ENCODE measurements at places on chromosomes 5 and 9. TPM values are rescaled to one million over a fixed set of nuclear protein-coding genes. Genes with fewer than 3 reads are reported as not detected.

DNA sequence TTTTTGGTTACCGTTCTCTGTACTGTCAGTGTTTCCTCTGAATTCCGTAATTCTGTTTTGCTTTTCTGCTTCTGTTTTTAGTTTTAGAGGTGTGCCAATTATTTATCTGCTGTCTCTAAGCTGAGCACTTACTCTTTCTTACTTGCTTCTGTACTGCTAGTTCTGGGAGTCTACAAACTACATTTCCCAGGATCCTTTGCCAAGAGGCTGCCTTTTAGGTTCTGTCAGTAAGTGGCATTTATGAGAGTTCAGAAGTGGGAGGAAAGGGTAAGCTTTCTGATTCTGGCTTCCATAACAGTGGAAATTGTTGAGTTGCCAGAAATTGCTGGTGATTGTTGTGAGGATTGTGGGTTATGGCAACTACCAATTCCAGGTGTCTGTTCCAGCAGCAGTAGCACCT is 102.4 kb downstream of the OSTF1 start:
- H3K36me3 ChIP-seq: no peaks in the 10 kb centered on the region
- no peak for DNase-seq
- peaks cover 11% of the 10 kb centered on the region for H3K4me1 ChIP-seq
- H3K4me3 ChIP-seq: no peak overlapping the region

GRCh38 chr5:103744159-103744558 is 181.6 kb upstream of the NUDT12 start:
- H3K4me1 ChIP-seq: no peaks in the 10 kb centered on the region
- no peak overlapping the region for H3K27ac ChIP-seq
- H3K4me3 ChIP-seq: no peak overlapping the region
- H3K27me3 ChIP-seq: no peaks in the 10 kb centered on the region
- no peaks in the 10 kb centered on the region for H3K36me3 ChIP-seq
- no peak for DNase-seq

DNA sequence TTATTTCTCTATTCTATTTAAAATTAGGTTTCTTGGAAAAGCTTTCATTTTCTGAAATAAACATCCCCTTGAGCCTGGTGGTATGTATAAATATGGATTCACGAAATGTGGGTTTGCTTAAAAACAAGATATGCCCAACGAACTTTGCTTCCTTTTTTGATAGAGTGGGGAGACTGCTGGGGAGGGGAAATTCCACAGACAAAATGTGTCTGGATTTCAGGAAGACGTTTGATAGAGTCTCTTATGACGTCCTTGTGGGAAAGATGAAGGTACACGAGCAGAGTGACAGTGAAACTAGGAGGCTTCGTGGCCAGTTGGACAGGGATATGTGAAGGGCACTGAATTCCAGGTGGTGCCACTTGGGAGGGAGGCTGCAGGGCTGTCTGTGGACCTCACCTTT is 84.5 kb upstream of the RPS23 start:
- H3K4me1 ChIP-seq: peaks cover 7% of the 10 kb centered on the region

- no peaks in the 10 kb centered on the region for H3K36me3 ChIP-seq
- no peaks in the 10 kb centered on the region for H3K27me3 ChIP-seq
- no peak for DNase-seq
- H3K4me1 ChIP-seq: peaks cover 4% of the 10 kb centered on the region
Measured at GRCh38 chr9:14312719-14313377, 1.1 kb downstream of the NFIB start.

The FAXDC2 gene
- not detected for total RNA-seq

DNA sequence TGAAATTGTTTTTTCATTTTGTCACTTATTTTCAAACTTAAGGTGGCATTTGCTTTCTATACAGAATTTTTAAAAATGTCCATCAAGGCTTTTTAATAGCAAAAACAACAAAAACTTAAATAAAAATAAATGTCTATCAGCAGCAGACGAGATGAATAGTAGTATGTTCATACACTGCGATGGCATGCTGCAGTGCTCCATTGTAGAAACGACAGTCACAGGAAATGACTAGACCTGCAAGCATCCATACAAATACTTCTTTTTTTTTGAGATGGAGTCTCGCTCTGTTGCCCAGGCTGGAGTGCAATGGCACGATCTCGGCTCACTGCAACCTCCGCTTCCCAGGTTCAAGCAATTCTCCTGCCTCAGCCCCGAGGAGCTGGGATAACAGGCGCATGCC is 41.4 kb downstream of the COL23A1 start:
- H3K4me3 ChIP-seq: no peak overlapping the region
- DNase-seq: no peak
- no peaks in the 10 kb centered on the region for H3K36me3 ChIP-seq
- H3K27ac ChIP-seq: no peak overlapping the region
- no peaks in the 10 kb centered on the region for H3K27me3 ChIP-seq
- no peaks in the 10 kb centered on the region for H3K4me1 ChIP-seq

GRCh38 chr9:21974722-21975409 is 19.3 kb downstream of the CDKN2A start:
- no peak overlapping the region for H3K27ac ChIP-seq
- H3K27me3 ChIP-seq: peaks cover 75% of the 10 kb centered on the region
- DNase-seq: peak; percentile 41

DNA sequence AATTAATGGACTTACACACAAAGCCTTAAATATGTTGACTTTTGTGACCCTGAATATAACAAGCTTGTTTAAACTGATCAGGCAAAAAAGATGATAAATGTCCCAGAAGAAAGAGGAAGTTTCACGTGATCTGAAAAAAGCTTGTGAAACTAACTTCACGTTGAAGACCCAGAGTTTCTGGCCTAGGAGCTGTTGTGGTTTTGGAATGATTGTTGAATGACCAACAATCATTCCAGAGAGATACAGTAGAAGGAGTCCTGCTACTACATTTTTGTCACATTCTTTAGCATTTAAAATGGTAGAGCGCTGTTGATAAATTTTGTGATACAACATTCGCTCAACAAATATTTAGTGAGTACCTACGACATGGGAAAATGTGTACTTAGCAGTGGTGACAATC is 143.1 kb upstream of the FBN2 start:
- no peak for DNase-seq
- H3K27ac ChIP-seq: no peak overlapping the region
- no peaks in the 10 kb centered on the region for H3K36me3 ChIP-seq
- H3K4me3 ChIP-seq: no peak overlapping the region
- H3K4me1 ChIP-seq: no peaks in the 10 kb centered on the region

- H3K27me3 ChIP-seq: no peaks in the 10 kb centered on the region
- H3K27ac ChIP-seq: no peak overlapping the region
- H3K4me1 ChIP-seq: no peaks in the 10 kb centered on the region
- DNase-seq: no peak
Measured at GRCh38 chr5:61604076-61605025, 272.3 kb downstream of the ZSWIM6 start.

- no peaks in the 10 kb centered on the region for H3K36me3 ChIP-seq
- DNase-seq: no peak
Measured at GRCh38 chr5:134911285-134912206, 6.6 kb downstream of the PCBD2 start.

GRCh38 chr5:24005384-24005783 is 498.0 kb downstream of the PRDM9 start:
- H3K4me3 ChIP-seq: no peak overlapping the region
- H3K4me1 ChIP-seq: no peaks in the 10 kb centered on the region
- no peak overlapping the region for H3K27ac ChIP-seq
- H3K36me3 ChIP-seq: no peaks in the 10 kb centered on the region
- no peak for DNase-seq
- no peaks in the 10 kb centered on the region for H3K27me3 ChIP-seq

The C9orf43 gene
- 0.61 TPM for total RNA-seq

GRCh38 chr5:14630671-14631070 is 33.8 kb upstream of the OTULIN start:
- no peaks in the 10 kb centered on the region for H3K4me1 ChIP-seq
- H3K36me3 ChIP-seq: no peaks in the 10 kb centered on the region
- no peak for DNase-seq
- no peaks in the 10 kb centered on the region for H3K27me3 ChIP-seq

GRCh38 chr5:42315214-42315613 is 108.0 kb upstream of the GHR start:
- no peaks in the 10 kb centered on the region for H3K36me3 ChIP-seq
- H3K27me3 ChIP-seq: no peaks in the 10 kb centered on the region
- DNase-seq: no peak
- H3K4me3 ChIP-seq: no peak overlapping the region
- no peaks in the 10 kb centered on the region for H3K4me1 ChIP-seq
